ENCODE measurements at places on chromosomes 13 and 19. TPM values are rescaled to one million over a fixed set of nuclear protein-coding genes. Genes with fewer than 3 reads are reported as not detected.

The LRRC4B gene
- 79.8 TPM for total RNA-seq

The ZNF296 gene
- total RNA-seq, result not detected

The ONECUT3 gene
- total RNA-seq, result not detected

The SHISA7 gene
- total RNA-seq, result 8.5 TPM

The GNG8 gene
- not detected for total RNA-seq

The MRI1 gene
- total RNA-seq, result 32.9 TPM

The TLE6 gene
- 1.9 TPM for total RNA-seq

The CBY2 gene
- total RNA-seq, result not detected

The SCGB2B2 gene
- 1.3 TPM for total RNA-seq
